T follicular helper cell (primary cell): ENCODE measurements at places on chromosomes 13 and 19.

GRCh38 chr13:109665781-109666249 is 120.6 kb downstream of the IRS2 start:
- DNase-seq, result no peak

GRCh38 chr13:97344265-97345175 is 89.4 kb upstream of the RAP2A start:
- DNase-seq, result peak; percentile 11

DNA sequence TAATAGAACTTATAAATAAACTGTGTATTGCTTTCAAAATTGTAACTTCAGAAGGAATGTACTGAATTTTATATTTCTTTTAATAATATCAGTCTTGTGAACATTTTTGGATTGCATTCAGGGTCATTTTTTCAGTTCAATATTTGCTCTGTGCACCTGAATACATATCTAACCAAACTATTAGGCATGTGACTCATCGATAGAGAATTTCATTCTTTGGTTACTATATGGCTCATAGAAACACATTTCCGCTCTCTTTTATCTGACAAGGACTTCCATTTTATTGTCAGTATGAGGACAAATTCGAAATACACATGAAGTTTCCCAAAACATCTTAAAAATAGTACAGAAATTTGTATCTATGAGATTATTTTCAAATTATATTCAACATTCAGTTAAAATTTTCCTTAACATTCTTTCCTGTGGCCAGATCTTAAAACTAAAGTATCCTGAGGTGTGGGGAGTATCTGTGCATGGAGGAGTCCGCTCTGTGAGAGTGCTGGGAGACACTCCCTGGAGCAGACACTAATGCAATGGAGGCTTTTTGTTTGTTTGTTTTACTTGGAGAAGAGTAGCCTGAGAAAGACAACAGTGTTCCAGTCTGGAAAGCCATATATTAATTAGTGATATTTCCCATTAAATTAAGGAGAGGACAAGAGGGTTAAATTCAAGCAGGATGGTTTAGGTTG is 483.6 kb downstream of the PCDH20 start:
- no peak for DNase-seq

GRCh38 chr13:22336460-22336859 is 665.6 kb downstream of the FGF9 start:
- DNase-seq, result no peak

GRCh38 chr13:64090311-64090710 is 2674.7 kb upstream of the PCDH20 start:
- DNase-seq, result no peak
